ENCODE measurements at places on chromosomes 6 and 20.

GRCh38 chr6:158066136-158066781 is 84.6 kb downstream of the SYNJ2 start:
- DNase-seq: no peak

GRCh38 chr20:38113401-38114325 is 51.4 kb downstream of the TGM2 start:
- DNase-seq: no peak

GRCh38 chr20:4875578-4876067 is 125.7 kb downstream of the SLC23A2 start:
- DNase-seq: no peak

DNA sequence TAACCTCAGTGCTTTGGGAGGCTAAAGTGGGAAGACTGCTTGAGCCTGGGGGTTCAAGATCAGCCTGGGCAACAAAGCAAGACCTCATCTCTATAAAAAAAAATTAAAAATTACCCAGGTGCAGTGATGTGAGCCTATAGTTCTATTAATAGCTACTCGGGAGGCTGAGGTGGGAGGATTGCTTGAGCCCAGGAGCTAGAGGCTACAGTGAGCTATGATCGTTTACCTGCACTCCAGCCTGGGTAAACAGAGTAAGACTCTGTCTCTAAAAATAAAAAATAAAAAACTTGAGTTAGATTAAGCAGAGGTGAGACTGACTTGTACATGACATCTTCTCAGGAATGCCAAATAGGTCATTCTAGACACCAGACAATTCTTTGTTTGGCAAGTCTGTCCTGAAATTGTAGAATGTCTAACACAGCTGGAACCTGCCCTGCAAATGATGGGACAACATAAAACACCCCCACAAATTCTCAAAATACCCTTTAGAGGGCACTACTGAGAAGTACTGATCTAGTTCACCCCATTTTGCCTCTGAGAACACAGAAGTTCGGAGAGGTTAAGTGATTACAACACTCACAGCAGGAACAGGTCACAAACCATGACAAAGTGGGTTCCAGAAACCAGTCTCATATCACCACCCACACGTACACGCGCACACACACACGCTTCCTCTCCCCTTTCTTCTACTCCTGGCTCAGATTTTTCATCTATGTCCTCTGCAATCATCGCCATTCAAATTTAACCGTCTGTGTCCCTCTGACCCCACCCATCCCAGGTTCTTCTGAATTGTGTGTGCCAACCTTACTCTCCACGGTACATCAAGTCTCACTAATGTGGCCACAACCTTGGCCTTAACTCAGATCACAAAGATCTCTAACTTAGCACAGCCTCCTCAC is 38.3 kb downstream of the ARHGAP18 start:
- no peak for DNase-seq

DNA sequence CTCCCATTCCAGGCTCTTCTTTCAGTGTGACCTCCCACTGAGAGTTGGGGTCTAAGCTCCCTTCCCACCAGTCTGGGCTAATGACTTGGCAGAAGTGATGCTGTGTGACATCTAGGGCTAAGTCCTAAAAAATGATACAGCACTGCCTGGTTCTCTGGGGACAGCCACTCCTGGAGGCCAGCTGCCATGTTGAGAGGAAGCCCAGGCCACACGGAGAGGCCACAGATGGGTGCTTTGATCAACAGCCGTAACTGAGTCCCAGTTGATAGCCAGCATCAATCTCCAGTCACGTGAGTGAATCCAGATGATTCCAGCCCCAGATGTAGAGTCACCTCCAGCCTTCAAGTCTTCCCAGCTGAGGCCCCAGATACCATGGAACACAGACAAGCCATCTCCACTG is 13.8 kb downstream of the SUN5 start:
- no peak for DNase-seq

- no peak for DNase-seq
Observed at GRCh38 chr6:89122625-89123024, 4.8 kb upstream of the SRSF12 start.

DNA sequence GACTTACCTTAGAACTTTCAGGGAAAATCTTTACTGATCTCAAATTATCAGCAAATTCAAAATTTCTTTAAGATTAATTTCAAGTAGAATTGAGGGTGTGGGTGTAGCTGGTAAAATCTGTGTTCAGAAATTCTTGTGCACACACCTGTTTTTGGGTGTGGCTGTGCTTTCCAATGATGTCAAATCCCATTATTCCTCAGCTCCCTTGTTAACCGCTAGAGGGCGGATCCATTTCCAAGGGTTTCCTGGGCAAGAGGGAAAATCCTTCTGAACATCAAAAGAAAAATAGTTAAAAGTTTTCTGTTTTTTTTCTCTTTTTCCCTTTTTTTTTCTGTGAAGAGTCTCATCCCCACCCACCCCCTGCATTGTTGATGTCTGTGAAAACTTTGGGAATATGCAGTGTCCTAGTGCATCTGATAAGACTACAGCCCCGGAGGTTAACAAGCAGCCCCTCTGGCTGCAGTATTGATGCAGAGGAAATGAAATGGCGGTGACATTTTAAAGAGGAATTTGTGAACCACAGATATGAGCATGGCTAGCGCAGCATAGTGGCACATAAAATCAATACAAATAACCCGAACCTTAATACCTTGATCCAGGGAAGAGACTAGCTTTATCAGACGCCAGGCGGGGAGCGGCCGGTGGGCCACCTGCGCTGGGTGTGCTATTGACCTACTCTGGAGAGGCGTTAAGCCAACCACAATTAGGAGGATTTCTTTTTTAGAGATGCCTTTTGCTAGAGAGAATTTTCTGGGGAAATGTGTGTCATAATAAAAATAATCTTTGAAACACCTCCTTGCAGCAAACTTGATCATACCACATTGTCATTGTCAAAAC is 130.9 kb downstream of the FOXA2 start:
- no peak for DNase-seq

- DNase-seq: no peak
Observed at GRCh38 chr6:40227735-40228134, 293.5 kb upstream of the MOCS1 start.

- no peak for DNase-seq
Observed at GRCh38 chr6:53513519-53513966, 31.4 kb downstream of the GCLC start.

DNA sequence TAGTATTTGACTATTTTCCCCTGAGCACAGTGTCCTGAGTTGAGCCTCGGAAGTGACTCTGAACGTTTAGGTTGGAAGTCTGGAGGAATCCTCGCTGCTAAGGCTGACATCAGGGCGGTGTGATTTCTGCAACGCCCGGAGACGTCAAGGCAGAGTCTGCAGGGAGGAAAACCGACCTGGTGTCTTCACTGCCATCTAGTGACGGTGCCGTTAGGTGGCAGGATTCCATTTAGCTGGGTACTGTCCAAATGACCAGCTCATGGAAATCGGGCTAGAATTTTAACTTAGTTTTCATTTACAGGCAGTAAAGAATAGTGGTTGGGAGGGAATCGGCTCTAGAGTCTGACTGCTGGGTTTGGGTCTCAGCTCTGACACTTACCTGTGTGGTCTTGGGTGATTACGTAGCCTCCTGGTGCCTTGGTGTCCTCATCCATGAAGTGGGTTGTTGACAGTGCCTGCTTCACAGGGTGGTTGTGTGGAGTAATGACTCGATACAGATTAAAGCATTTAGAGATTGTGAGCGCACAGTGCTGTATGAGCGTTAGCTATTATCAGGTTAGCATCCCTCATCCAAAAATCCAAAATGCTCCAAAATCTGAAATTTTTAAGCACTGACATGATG is 35.0 kb downstream of the FOXF2 start:
- DNase-seq: no peak

DNA sequence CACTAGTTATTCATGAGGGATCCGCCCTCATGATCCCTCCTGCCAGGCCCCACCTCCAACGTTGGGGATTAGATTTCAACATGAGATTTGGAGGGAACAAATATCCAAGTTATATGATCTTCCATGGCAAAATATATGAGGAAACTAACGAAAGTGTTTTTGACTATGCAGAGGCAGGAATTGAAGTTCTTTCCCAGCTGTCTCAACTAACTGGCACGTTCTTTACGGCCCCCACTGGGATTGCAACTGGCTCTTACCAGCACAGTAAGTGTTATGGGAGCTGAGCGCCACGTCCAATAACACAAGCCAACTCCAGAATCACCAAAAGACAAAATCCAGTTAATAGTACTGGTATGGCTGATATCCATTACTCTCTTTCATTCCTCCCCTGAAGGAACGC is 66.6 kb downstream of the ECT2L start:
- DNase-seq: no peak

GRCh38 chr20:18839507-18840247 is 26.1 kb downstream of the SCP2D1 start:
- no peak for DNase-seq

DNA sequence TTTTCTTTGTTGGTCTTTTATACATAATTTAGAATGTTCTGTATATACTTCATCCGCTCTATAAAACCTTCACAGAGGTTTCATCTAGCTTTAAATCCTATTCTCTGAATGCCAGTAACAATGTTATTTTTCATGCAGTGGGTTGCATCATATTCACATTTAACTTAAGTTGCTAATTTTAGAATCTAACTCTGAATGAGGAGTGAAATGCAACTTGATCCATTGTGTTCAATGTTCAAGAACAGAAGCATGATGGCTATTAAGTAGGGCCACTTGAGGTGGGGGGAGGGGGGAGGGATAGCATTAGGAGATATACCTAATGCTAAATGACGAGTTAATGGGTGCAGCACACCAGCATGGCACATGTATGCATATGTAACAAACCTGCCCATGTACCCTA is 224.5 kb downstream of the NKAIN2 start:
- no peak for DNase-seq

GRCh38 chr6:135323202-135323668 is 142.1 kb downstream of the MYB start:
- DNase-seq: no peak

- no peak for DNase-seq
Observed at GRCh38 chr20:63733117-63733516, 3.3 kb upstream of the LIME1 start.

DNA sequence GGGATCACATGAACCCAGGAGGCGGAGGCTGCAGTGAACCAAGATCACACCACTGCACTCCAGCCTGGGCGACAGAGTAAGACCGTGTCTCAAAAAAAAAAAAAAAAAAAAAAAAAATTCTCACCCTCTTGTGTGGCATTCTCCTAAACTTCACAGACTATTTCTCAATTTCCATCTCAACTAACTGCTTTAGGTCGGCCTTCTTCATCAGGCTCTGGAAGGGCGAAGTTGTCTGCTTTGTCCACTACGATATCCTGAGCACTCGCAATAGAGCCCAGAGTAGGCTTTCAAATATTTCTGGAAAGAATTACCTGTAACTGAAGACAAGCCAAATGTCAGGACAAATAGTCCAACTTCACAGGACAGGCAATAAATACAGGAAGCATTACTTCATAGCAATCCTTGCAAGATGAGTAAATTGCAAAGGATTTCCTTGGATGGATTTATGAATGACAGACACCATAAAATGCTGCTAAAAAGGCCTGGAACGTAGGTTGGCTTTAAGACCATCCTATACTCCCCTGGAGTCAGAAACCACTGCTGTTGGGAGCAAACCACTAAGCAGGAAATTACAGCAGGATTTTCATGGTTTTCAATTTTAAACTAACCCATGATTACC is 116.3 kb upstream of the SLC2A12 start:
- DNase-seq: no peak

- no peak for DNase-seq
Observed at GRCh38 chr6:143596866-143597265, 80.9 kb upstream of the PHACTR2 start.

DNA sequence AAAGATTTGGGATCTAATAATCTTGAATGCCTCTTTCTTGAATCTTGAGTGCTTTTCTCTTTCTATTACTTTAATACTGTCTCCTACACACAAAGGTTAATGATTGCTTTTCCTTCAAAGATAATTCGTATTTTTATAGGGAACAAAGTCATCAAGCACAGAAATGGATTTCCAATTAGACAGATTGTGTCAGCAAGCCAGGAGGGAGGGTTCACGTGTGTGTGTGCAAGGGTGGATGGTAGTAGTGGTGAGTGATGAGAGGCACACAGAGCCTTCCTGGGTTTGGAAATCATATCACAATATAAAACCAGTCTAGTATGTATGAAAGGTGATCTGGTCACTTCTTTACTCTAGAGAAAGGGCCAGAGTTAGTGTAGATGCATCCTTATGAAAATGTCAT is 51.2 kb upstream of the NEDD9 start:
- no peak for DNase-seq

DNA sequence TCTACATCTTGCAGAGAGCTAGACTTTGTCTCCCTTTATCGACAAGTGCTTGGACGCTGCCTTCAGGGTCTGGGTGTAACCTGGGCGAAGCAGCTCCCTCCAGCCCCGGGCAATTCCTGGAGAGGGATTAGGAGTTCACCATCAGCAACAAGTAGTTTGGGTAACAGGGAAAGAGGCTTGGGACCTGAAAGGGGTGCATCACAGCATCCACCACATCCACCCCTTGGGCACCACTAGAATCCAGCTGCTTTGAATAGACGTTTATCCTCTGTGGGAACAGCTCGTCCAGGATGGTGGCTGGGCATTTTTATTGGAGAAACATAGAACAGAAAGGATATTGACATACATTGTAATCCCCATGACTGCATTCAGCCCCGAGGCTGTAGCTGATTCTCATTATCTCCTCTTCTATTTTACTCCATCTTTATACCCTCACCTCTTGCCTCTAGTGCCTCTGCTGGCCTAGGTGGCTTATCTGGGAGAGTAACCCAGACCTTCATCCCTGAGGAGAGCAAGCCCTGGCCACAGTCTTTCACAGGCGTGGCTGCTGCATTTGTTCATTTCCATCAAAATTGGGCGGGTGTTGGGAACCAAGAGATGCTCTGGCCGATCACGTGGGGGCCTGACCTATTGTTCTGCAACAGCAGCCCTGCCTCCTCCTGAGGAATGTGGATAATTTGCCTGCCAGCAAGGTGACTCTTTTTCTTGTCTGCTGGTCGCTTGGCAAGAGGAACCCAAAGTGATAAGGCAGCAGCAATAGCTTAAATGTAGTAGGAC is 109.2 kb upstream of the RALGAPA2 start:
- DNase-seq: no peak

GRCh38 chr20:23164176-23164601 is 78.1 kb upstream of the CD93 start:
- DNase-seq: no peak

- no peak for DNase-seq
Observed at GRCh38 chr6:20826378-20826777, 292.1 kb downstream of the CDKAL1 start.

- DNase-seq: no peak
Observed at GRCh38 chr6:141956868-141957267, 175.9 kb upstream of the GJE1 start.

GRCh38 chr6:44169886-44170570 is 11.4 kb downstream of the CAPN11 start:
- DNase-seq: no peak

DNA sequence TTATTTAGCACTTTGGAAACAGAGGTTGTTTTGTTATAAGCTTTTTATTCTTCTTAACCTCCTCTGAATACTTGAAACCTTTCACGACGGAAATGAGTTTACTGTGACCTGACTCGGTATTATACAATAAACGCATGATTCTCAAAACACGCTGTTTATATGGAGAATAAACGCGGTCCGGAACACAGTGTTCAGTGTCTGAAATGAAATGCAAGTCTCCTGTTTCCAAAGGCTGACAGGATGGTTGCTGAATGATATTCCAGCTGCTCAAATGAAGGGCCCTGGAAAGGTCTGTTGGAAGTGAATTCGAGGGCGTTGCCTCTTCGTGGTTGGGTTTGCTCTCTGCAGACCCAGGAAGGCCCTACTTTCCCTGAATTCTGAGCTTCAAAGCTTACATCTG is 83.4 kb downstream of the RSPH3 start:
- no peak for DNase-seq

- no peak for DNase-seq
Observed at GRCh38 chr6:147961481-147962141, 381.0 kb upstream of the SASH1 start.

Measured in activated naive CD4-positive, alpha-beta T cell (primary cell).